ENCODE measurements at places on chromosomes 2 and 18.
A peak's percentile ranks its signal among the peaks of the same experiment; 100 is the strongest.

GRCh38 chr2:15160201-15160991 lies 400.7 kb downstream of the NBAS start:
- ATAC-seq = no peak

DNA sequence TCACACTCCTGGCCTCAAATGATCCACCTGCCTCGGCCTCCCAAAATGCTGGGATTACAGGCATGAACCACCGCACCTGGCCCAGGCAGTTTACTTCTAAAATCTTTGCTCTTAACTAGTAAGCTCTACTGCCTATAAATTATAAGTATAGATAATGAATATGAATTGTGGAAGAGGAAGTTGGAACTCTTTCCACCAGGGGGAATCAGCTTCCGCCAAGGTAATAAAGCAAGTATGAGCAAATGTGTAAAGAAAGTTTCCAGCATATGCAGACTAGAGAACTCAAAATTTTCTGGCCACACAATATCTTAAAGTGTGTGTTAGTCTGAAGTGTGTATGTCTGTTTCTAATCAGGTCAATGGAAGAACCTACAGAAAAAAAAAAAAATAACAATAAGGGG lies 68.1 kb downstream of the RMDN2 start:
- ATAC-seq = no peak

DNA sequence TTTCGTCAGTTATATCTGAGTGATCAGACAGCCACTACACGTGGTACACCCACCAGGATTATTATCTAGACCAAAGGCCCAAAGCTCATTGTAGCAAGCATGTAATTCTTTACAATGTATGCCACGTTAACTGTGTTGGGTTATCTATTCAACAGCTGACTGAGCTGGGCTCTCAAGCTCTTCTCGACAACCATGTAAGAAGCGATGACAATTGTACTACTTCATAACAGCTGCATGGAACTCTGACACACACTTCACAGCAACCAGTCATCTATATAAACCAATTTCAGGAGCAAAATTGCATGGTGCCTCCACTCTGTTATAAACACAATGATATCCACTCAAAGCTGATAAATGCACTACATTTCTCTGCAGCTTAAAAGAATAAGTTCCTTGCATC lies 701.8 kb downstream of the NR4A2 start:
- ATAC-seq = no peak

DNA sequence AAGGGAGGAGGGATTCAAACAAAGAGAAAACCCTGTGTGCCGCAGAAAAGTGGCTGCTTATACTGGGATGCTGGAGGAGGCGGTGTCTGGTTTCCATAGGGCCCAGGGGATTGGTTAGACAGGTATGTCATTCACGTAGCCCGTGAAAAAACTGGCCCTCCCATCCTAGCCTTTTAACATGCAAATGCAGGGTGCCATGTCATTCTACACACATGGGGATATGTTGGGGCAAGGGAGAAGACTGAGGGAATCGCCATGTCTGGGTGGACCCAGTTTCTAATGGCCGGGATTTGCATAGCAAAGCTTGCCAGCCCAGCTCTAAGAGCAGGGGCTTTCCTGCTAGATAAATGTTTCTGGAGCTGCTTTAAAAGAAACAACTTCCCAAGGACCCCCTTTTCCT lies 8.2 kb upstream of the RNU2-63P start:
- no peak for ATAC-seq

DNA sequence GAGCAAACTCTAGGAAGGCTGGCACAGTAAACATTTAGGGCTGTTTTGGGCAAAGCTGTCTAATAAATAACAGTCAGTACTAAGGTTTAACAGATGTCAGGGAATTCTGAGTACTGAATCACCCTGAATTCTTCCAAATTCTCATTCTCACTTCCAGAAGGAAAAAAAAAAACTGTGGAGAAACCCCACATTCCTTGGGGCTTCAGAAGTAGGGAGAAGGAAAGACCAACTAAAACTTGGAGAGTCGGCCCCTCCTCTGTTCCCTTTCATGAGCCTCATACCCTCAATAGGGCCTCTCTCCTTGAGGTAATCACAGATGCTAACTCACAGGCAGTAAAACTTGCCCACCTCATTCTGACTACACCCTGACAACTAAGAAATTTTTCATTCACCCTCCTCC lies 62.1 kb downstream of the CCDC148 start:
- ATAC-seq = no peak

- ATAC-seq = no peak
Observed at GRCh38 chr2:188524519-188525113, 232.9 kb downstream of the GULP1 start.

GRCh38 chr2:223032187-223033142 lies 19.5 kb upstream of the KCNE4 start:
- no peak for ATAC-seq

DNA sequence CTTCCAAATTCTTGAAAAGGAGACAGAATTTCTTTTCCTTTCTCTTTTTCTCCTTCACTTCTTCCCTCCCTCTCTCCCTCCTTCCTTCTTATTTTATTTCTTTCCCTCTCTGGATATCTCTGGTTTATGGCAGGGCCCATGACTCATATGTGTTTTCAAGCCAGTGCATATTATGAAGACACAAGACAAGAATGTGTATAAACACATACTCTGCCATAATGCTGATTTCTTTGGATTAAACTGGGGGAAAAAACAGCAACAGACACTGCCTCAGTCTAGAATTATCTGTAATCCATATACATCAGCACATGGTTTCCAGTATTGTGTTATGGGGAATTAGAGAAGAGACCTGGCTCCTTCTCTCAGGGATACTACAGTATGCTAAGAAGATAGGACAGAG lies 82.8 kb upstream of the CPO start:
- no peak for ATAC-seq

GRCh38 chr18:58313491-58314032 lies 269.5 kb downstream of the NEDD4L start:
- no peak for ATAC-seq

DNA sequence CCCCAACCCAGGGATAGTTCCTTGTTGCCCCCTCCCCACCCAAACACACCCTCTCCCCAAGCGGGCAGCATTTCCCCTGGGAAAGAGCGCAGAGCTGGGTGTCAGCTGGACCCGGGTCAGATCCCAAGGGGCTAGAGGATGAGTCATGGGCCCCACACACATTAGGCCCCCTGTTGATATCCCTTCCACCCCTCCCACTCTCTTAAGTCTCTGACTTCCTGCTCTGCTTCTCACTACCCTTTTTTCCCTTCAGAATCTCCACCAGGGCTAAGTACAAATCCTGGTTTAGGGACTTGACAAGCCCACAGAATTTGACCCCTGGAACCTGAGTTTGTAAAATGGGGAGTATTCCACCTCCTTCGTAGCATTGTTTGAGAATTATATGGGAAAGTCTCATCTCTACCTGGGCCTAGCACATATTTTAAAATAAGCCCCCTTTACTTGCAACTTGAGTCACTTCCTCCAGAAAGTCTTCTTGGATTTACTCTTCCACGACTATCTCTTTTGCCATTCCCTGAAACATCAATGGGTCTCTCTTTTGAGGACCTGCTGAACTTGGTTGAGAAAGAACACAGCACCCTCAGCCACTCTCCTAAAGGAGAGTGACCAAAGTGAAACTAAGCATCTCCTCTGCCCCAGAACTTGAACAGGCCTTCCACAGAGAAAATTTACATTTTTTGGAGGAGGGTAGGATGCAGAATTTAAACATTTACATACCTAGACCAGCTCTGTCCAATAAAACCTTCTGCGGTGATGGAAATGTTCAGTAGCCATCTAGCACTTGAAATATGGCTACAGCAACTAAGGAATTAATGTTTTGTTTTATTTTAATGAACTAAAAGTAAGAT lies 4.7 kb downstream of the RTKN start:
- ATAC-seq = peak; percentile 71

GRCh38 chr2:134917360-134917865 lies 1.2 kb upstream of the CCNT2 start:
- no peak for ATAC-seq

DNA sequence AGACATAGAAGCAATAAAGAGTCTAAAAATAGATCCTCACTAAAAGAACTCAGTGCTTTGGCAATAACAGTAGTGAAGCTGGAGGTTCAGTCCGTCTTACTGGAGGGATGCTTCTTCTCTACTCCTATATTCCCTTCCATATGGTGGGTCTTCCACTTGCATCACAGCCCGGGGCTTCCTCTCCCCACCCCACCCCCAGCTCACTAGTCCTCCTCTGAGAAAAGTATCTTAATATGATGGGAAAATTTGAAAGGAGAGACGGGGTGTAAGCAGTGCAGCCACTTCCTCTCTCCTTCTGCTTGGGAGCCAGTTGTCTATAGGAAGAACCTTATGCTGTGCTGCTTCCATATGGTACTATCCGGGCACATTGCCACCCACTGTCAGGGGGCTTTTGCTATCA lies 57.2 kb upstream of the SPOPL start:
- ATAC-seq = no peak

- no peak for ATAC-seq
Observed at GRCh38 chr18:3486512-3486911, 36.5 kb downstream of the TGIF1 start.

DNA sequence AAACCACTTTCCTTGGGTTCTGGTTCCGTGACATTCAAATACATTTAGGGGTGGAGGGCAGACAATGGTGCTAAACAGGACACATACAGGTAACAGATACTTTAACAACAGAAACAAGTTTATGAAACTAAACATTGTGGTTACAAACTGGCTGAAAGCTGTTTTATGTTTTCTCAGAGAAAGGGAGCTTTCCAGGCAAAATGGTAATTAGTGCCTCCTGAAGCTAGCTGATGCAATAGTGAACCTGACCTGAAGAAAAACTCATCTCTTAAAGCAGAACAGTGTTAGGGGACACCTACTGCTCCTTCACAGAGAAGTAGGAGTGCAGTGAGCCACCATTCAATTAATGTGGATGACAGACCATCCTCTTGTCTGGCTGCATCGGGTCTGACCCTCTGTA lies 138.9 kb downstream of the CCDC148 start:
- no peak for ATAC-seq

DNA sequence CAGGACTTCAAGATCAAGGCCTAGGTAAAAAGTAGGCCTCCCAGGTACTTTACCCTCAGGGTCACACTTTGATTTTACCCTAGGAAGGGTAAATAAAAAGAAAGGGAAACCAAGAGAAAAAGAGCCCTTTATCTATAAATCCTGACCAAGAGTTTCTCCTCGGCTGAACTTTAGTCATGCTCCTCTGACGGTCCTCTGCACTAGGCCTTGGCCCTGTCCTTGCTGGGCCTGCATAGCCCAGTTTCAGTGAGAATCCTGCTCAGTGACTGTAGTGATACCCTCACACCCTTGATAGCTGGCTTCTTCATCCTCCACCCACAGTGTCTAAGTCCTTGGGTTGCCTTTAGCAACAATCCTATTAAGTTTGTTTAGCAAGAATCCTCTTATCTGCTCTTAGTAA lies 20.5 kb upstream of the ITSN2 start:
- ATAC-seq = no peak

DNA sequence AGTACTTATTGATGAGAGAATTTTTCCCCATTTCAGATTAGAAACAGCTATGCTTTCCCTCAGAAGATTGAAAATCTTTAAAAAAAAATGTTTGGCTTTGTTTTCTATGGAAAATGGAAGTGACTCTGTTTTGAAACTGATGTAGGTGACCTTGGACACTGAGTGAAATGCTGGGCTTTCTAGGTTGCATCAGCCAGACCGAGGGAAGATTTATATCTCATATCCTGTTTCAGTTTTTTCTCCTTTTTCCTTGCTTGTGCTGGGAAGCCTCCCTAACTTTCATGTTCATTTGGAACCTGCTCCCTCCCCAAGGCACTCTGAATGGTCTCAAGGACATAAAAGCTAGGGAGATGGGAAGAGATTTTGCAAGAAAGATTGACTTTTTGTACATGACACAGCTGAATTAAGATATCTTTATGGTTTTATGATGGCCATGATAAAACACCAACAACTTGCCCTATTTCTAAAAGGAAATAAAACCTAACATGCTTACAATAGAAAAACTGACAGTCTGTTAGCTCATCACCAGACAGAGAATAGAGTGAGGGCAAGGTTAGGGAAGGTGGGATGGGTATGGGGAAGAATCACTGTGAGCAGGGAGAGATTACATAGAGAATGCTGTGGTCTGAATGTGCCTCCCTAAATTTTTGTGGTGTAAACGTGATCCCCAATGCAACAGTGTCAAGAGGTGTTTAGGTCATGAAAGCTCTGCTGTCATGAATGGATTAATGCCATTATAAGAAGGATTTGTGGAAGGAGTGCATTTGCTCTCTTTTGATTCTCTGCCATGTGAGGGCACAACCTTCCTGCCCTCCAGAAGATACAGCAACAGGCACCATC lies 249.7 kb downstream of the TPGS2 start:
- ATAC-seq = no peak

- ATAC-seq = no peak
Observed at GRCh38 chr2:43125090-43125998, 101.1 kb downstream of the ZFP36L2 start.

- no peak for ATAC-seq
Observed at GRCh38 chr2:21043744-21044532, at the start of gene APOB. Gene APOB (minus strand): TSS chr2:21044073. CDS start chr2:21043945, 128 bp downstream.

DNA sequence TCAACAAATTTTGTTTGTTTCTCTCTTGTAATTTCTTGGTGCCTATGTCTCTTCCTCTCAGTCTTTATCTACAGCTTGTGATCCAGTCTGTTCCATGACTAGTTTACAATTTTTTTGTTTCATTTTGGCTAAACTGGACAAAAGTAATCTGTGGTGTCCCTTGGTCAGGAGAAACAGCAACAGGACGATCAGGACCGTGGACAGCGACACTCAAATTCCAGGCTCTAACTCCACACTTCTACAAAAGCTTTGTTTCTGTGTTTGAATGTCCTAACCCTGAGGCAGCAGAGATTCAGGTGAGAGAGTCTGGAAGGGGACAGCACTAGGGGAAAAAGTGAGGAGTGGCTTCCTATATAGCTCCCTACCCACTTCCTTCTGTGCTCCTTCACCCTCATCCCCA lies 593.3 kb upstream of the FANCL start:
- ATAC-seq = no peak

Data from stimulated activated memory B cell treated with anti-CD40 and anti-IgM and Interleukin-4, amounts not matched to agents 10 μg/mL and 1 μg/mL and 100 μg/mL, for 72 hours (primary cell).